ENCODE measurements at places on chromosomes 16 and 17.

DNA sequence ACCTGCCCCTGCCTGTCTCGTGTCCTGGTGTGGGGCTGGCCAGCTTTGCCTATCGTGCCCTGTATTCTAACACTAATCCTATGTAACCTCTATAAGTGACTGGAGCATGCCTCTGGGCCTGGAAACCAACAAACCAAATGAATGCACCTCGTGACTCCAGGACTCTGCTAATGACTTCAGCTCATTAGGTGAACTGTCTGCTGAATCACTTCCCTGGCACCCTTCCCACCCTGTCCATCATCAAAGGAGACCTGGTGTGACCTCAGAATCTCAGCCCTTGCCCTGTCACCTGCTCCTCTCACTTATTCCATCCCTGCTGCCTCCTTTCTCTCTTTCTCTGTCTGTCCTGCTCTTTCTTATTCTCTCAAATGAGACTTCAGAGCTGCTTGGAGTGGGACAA, 322.4 kb downstream of the CBLN1 start:
- no peak for DNase-seq

DNA sequence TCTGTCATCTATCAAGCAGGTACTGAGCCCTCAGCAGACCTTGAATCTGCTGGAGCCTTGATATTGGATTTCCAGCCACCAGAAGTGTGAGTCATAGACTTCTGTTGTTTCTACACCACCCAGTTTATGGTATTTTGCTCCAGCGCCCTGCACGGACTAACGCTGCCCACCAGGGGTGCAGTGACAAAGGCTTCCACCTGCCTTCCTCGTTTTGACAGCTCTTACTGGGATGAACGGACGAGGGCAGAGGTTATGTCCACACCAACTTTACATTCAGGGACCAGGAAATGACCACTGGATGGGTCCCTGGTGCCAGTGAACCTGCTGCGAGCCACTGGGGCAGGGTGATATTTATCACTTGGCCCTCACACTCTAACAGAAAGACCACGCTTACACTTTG, 66.6 kb upstream of the CBX4 start:
- DNase-seq = no peak

DNA sequence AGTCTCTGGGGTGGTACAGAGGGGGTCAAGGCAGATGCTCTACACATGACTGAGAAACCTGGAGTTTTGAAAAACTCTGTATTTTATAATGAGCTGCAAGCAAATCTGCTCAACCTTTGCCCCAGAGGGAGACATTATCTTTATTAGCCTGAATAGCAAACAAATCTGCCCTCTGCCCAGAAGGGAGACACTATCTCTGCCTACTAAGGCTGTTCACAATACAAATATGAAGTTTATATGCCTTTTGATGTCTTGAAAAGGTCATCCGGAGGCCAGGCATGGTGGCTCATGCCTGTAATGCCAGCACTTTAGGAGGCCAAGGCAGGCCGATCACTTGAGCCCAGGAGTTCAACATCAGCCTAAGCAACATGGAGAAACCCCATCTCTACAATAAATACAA, 11.0 kb upstream of the XYLT1 start:
- DNase-seq = no peak

DNA sequence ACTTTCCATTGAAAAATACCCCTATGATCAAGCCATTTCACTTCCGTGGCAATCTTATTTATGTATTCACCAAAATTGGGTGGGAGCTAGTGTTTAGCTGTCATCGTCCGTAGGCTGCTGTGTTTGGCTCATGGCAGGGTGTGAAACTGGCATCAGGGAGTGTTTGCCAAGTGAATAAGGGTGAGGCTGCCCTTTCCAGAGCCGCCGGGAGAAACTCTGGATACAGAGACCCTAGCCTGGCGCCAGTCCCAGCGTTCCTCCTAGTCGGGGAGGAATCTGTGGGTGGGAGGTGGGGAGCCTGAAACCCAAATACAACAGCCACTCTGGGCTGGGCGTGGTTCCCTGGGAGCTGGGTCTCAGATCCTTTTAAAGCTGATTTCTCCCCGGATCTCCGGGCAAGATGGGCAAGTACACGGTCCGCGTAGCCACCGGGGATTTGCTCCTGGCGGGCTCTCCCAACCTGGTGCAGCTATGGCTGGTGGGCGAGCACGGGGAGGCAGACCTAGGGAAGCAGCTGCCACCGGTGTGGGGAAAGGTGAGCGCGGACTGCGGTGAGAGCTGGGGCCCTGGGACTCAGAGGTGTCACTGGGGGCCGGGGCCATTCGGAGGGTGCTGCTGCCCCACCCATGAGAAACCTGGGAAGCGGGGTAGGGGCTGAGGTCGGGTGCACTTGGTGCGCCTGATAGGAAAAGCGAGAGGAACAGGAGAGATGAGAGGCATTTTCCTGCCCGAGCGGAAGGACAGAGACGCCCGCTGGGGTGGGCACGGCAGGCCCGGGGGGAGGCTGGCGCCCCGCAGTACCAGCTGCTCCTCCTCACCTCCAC, 62.1 kb upstream of the TEKT1 start:
- no peak for DNase-seq

- no peak for DNase-seq
Measured at GRCh38 chr16:50311134-50311528, 44.8 kb downstream of the ADCY7 start.

DNA sequence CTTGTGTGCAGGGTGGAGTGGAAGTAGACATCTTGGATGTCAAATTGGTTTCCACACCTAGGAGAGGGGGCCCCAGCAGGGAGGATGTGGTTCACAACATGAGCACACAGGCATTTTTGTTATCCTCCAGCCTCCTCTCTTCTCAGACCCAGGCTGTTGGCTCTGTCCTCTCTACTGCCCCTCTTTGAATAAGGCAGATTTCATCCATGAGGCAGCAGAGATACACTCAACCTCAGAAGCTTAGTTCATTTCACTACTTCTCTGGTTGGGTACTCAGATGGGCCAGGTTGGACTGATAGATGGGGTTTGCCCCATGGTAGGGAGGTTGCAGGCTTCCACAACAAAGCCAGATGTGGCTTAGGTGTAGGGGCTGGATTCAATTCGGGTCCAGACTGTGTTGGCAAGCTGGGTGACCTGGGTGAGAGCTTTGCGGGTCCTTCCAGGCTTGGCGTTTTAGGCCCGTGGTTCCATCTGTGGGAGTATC, 22.2 kb upstream of the NFATC3 start:
- no peak for DNase-seq

GRCh38 chr16:79843631-79844043, 243.1 kb upstream of the MAF start:
- no peak for DNase-seq

All from activated T-helper 2 cell treated with anti-CD3 and anti-CD28 coated beads, Interferon-gamma antibody, Interleukin-2, Interleukin-4, amounts not matched to agents 10 μg/mL and 5 μg/mL and 100 μg/mL, durations not matched to agents 14 hours and 24 hours and 36 hours (primary cell).